Aorta (tissue), 5 donors: ENCODE measurements at places on chromosomes 7 and 10. TPM values are rescaled to one million over a fixed set of nuclear protein-coding genes. Genes with fewer than 3 reads are reported as not detected.

DNA sequence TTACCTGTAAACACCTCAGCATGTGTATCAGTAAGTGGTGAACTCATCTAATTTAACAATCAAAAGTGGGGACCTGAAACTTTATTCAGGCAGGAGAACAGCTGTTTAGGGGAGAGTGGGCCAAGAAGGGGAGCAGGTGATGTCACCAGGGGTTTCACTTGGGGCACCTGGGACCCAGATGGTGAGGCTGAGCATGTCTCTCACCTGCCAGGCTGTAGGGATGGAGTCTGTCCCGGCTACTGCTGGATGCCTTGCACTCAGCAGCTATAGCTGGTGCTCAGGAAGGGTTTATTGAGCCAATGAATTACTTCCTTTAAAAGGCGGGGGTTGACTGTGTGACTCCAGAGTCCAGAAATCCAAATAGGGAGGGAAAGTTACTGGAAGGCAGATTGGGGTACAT, 23.0 kb downstream of the CDH23 start:
- H3K27me3 ChIP-seq: no peaks in the 10 kb centered on the region
- no peaks in the 10 kb centered on the region for H3K36me3 ChIP-seq
- no peak for DNase-seq
- no peak overlapping the region for H3K27ac ChIP-seq
- no peak overlapping the region for H3K4me3 ChIP-seq

DNA sequence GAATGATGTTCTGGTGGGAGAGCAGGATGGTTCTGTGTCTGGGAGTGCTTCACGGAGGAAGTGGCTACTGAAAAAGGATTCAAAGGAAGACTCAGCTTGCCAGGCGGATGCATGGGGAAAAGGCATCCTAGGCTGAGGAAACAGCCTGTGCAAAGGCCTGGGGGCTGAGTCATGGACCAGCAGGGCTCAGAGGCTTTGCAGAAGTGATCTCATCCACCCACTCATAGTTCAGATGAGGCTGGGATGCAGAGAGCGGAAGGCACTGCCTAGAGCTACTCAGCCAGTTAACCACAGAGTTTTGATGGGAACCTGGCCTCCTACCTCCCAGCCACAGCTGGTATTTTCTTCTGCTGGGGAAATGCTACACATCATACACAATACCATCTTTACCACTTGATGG, 15.8 kb upstream of the ADAMTS14 start:
- H3K4me1 ChIP-seq: no peaks in the 10 kb centered on the region
- no peak overlapping the region for H3K27ac ChIP-seq
- H3K27me3 ChIP-seq: no peaks in the 10 kb centered on the region
- DNase-seq: no peak
- no peak overlapping the region for H3K4me3 ChIP-seq

Gene DPP6
- total RNA-seq: 0.69 TPM

GRCh38 chr7:45578467-45578866, 4.3 kb downstream of the ADCY1 start:
- H3K36me3 ChIP-seq: no peaks in the 10 kb centered on the region
- H3K27ac ChIP-seq: no peak overlapping the region
- no peaks in the 10 kb centered on the region for H3K27me3 ChIP-seq
- DNase-seq: no peak
- H3K4me3 ChIP-seq: no peak overlapping the region
- no peaks in the 10 kb centered on the region for H3K4me1 ChIP-seq

- no peak for DNase-seq
- peaks cover 1% of the 10 kb centered on the region for H3K4me1 ChIP-seq
- no peaks in the 10 kb centered on the region for H3K36me3 ChIP-seq
- no peak overlapping the region for H3K4me3 ChIP-seq
- no peaks in the 10 kb centered on the region for H3K27me3 ChIP-seq
These were observed 21.9 kb downstream of the NAPEPLD start for GRCh38 chr7:103127006-103127405.

DNA sequence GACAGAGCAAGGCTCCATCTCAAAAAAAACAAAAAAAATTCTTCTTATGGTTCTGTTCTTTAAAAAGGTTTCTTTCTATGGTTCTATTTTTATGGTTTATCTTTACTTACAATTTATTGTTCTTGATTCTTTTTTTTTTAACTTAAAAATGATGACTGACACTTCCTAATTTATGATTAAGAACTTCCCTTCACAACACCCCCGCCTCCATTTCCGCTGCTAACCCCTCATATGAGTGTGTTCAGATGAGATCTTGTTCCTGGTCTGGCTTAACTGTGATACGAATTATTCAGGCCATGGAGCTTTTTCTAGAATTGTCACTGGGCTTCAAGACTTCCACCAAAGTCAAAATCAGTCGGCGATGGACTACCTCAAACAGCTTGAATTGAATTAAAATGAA, 33.9 kb downstream of the PTER start:
- H3K36me3 ChIP-seq: no peaks in the 10 kb centered on the region
- H3K27ac ChIP-seq: no peak overlapping the region
- no peaks in the 10 kb centered on the region for H3K27me3 ChIP-seq
- no peaks in the 10 kb centered on the region for H3K4me1 ChIP-seq
